ENCODE measurements at places on chromosomes 11 and 22. TPM values are rescaled to one million over a fixed set of nuclear protein-coding genes. Genes with fewer than 3 reads are reported as not detected.

DNA sequence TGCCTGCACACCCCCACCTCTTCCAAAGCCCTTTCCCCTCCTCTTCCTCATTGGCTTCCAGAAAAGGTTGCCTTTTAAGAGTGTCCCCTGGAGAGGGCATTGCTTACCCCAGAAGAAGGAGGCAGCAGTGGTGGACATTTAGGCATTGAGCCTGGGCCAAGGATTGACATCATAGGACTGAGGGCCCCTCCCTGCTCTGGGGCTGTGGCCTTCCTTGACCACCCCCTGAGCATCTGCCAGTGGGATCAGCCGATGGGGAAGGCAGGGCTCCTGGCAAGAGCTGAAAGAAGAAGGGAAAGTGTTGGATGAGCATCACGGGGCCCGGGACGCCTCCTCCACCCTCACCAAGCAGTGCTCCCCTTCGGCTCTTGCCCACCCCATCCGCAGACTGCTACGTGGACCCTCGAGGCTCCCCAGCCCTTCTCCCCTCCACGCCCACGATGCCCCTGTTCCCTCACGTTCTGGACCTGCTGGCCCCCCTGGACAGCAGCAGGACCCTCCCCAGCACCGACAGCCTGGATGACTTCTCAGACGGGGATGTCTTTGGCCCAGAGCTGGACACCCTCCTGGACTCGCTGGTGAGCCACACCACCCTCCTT is 37.4 kb downstream of the ZC3H7B start:
- no peak for DNase-seq

- no peak for DNase-seq
Measured at GRCh38 chr11:117072517-117073461, 25.4 kb downstream of the SIK3 start.

Gene ANGPTL5
- 2.1 TPM for polyA plus RNA-seq

Gene TNNI2
- 1,690 TPM for polyA plus RNA-seq

DNA sequence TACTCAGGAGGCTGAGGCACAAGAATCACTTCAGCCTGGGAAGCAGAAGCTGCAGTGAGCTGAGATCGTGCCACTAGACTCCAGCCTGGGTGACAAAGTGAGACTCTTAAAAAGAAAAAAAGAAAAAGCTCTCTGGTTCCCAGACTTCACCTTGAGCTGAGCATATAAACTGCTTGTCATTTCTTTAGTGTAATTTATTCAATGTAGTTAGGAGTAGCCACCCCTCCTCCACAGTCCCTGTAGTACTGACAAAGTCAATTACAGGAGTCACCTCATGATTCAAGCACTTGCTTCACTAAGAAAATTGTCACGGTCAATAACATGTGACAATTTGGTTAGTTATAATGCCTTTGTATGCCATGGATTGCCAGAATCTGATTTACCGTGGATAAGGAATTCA is 7.2 kb downstream of the OR4D10 start:
- DNase-seq, result no peak

- no peak for DNase-seq
Measured at GRCh38 chr11:106491751-106492150, 414.3 kb downstream of the AASDHPPT start.

DNA sequence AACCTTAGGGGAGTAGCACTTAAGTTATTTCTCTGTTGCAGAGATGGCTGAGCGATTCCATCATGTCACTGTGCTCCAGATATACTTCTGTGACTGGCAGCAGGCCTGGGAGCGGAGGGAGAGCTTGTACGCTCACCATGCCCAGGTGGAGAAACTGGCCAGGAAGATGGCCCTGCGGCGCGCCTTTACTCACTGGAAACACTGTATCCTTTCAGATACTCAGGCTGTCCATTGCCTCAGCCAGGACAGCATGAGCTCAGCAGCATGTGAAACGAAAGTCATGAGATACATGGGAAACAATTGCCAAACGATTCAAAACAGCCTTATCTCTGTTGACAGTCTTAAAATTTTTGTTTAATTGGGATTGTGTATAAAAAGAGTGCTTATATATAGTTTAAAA is 78.9 kb downstream of the SFI1 start:
- DNase-seq, result no peak

GRCh38 chr11:13207665-13208594 is 69.7 kb upstream of the BMAL1 start:
- no peak for DNase-seq

DNA sequence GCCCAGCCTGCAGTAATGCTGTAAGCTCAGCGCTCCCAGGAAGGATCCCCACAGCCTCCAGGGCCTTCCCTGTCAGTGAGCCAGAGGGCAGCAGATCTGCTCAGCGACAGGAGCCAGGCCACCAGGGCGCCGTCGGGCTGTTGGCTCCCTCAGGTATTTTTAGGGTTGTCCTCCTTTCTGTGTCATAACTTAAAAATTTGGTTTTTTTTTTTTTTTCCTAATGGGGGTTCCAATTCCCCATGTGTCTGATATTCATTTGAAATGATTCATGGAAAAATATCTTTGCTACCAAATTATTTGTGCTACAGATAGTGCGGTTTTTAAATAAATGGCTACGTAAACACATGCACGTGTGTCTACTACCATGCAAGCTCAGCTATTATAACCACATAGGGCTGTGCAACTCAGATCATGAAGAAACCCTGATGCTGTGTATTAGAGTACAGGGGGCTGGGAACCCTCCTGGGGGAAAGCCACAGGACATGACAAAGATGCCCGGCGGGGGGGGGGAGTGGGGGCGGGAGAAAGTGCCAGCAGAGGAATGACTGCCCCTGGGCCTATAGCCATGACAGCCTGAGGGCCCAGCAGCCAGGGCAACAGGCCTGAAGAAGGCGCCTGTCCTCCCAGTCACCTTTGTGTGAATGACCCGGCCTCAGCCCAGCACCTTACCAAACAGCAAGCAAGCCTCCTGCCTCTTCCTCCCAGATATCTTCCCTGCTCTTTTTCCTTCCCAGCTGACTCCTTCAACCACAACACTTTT is 89.3 kb downstream of the NAT10 start:
- DNase-seq, result no peak

GRCh38 chr11:78476066-78476465 is 58.4 kb upstream of the GAB2 start:
- no peak for DNase-seq

DNA sequence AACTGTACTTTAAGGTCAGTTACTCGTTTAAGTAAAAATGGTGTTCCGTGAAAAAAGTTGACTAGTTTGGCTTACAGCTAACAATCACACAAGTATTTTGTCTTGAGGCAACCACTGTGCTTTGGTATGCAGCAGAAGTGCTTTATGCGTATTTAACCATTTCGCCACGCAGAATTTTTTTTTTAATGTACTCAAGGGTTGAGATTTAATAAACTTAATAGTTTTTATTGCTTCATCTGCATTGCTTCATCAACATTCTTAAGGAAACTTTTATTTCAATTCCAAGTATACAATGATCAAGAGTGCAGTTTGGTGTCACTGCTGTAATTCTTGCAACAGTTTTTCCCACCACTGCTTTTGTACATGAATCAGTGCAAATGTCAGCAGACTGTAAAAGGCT is 66.4 kb downstream of the ZNRF3 start:
- DNase-seq, result no peak

GRCh38 chr11:122920579-122920978 is 38.0 kb downstream of the JHY start:
- no peak for DNase-seq

DNA sequence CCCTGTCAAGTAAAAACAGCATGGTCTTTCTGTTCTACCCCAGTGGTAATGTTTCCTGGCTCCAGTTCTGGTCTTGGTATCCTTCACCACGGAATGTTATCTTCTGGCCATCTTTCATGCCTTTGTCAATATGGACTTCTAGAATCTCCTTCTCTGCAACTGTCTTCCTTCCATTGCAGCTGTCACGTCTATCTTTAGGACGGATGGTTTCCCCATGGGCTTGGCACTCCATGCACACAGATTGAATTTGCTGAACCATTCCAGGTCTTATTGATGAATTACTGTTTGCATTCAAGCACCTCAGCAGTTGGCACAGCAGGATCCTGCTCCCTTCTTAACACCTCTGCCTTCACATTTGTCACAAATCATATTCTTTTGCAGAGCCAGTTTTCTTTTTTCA is 44.9 kb upstream of the SLC25A18 start:
- DNase-seq, result no peak

DNA sequence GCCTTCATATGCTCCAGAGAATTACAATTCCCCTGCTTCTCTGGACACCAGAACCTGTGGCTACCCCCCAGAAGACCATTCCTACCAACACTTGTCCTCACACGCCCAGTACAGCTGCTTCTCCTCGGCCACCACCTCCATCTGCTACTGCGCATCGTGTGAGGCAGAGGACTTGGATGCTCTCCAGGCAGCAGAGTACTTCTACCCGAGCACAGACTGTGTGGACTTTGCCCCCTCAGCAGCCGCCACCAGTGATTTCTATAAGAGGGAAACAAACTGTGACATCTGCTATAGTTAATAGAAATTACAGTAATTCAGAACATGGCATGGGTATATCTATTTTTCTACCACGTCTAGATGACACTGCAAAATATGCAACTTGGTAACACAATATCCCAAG is 9.8 kb downstream of the POU2AF3 start:
- DNase-seq, result no peak

Gene PANX3
- not detected for polyA plus RNA-seq

Gene BUD13
- 20.3 TPM for polyA plus RNA-seq
